Renal cortex interstitium (tissue), 15 donors: ENCODE measurements at places on chromosomes 3 and 15. TPM values are rescaled to one million over a fixed set of nuclear protein-coding genes. Genes with fewer than 3 reads are reported as not detected.

DNA sequence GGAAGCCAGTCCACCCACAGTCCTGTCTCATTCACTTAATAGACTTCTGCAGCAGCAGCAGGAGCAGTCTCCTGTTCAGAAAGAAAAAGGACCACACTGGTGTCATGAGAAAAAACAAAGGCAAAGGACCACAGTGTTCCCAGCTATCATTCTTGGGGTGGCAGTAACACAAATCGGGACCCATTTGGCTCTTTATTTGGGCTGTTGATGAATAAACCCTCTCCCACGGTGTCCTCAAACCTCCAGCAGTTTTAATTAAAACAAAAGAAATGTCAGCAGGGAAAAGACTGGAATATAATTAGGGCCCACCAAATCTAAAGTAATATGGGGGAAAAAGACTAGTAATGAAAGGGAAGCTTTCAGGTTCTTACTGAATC, 210.5 kb upstream of the SLC2A2 start:
- DNase-seq: no peak

DNA sequence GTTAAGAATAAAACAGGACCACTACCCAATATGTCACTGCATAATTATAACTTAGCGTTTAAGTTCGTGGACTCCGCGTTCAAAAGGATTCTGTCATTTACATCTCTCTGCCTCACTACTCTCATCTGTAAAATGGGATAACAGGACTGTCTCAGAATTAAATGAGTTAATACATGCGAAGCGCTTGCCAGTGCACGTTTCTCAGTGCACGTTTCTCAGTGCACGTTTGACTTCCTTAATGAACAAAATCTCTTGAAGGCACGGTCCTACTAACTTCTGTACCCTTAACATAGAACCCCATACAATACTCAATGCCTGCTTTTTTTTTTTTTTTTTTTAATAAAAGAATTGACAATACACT, 499 bp downstream of the RABL3 start:
- no peak for DNase-seq

DNA sequence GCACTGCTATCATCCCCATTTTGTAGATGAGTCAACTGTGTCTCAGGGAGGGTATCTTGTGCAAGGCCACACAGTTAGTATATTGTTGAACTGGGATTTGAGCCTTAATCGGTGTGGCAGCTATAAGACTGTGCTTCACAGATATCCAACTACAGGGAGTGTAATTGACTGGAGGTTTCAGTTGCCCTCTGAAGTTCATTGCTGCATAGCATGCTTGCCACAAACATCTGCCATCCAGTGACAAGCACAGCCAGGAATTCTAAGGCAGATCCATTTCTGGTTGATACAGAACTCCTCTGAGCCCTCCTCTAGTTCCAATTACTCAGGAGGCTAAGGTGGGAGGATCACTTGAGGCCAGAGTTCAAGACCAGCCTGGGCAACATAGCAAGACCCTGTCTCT, 16.4 kb downstream of the FSD2 start:
- DNase-seq: no peak

GRCh38 chr3:97425002-97425401, 339.6 kb upstream of the ARL6 start:
- DNase-seq: no peak

The ECE2 gene
- polyA plus RNA-seq: not detected

The LARP6 gene
- 13.8 TPM for polyA plus RNA-seq

The SLCO2A1 gene
- 16.9 TPM for polyA plus RNA-seq

The IGSF10 gene
- 2.5 TPM for polyA plus RNA-seq

The SLC6A20 gene
- polyA plus RNA-seq: 0.33 TPM

The SPTBN5 gene
- 3.3 TPM for polyA plus RNA-seq
